SHP77 treated with DMSO at 0.1 percent for 48 hours (cell line): ENCODE measurements at places on chromosomes 1 and 21.

DNA sequence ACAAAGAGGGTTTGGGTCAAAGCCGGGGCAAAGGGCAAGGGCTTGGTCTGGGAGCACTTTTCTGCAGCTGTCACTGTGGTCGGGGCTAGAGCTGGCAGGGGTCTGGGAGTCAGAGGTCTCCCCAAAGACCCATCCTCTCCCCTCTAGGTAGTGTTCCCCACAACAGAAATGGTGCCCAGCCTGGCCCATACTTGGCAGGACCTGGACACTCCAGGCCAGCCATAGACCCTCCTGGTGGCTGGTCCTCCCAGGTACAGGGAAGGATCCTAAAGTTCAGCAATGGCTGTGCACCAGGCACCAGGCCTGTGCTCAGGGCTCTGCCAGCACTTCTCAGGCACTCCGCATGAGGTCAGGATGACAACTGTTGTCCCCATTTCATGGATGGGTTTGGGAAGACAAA is 11.0 kb downstream of the ESPN start:
- DNase-seq: no peak

GRCh38 chr1:92805216-92805615 is 20.3 kb upstream of the EVI5 start:
- DNase-seq: no peak

- DNase-seq: no peak
Measured at GRCh38 chr1:39361446-39361845, 130.0 kb upstream of the BMP8A start.

DNA sequence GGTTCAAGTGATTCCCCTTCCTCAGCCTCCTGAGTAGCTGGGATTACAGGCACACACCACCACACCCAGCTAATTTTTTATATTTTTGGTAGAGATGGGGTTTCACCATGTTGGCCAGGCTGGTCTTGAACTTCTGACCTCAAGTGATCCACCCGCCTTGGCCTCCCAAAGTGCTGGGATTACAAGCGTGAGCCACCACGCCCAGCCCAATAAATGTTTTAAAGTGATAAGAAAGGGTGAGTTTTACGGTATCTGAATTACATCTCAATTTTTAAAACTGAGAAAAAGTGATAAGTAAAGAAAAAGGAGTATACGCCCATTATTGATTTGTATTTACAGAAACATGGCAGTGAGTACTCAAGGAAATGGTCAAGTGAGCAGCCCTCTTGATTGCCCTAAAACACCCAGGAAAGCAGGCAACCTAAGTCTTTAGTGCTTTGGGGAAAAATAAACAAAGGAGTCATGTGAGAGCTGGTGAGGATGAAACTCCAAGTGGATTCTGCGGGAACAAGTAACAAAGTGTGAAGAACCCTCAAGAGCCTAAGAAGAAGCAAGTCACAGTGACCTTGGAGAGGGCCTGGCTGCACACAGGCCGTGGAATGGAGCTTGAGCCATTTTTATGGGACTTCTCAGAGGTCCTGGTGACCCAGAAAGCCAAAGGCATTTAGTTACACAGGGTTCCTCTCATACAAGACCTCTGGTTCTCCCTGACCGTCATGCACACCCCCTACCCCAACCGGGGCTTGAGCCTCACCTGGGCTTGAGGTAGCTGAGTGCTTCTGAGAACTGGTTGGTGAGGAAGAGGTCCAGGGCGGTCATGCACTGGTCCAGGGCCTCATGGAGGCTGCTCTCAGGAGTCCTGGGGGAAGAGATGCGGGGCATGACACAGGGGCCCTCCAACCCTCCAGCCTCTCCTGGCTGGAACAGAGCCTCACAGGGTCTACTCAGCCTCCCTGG is 9.1 kb downstream of the TTC39A start:
- no peak for DNase-seq

- no peak for DNase-seq
Measured at GRCh38 chr1:58848818-58849411, 65.1 kb upstream of the JUN start.

DNA sequence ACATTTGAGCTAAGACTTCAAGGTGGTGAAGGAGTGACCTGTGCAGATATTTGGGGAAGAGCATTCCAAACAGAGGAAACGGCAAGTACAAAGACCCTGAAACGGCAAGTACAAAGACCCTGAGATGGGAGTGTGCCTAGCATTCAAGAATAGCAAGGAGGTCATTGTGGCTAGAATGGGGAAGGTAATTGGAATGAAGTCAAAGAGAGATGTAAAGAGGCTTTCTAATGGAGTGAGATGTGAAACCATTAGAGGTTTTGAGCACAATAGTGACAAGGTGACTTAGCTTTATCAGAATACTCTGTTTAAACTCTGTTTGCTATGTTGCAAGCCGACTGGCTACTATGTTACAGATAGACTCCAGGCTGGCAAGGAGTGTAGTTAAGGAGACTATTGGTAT is 4.4 kb downstream of the CDC7 start:
- DNase-seq: no peak

DNA sequence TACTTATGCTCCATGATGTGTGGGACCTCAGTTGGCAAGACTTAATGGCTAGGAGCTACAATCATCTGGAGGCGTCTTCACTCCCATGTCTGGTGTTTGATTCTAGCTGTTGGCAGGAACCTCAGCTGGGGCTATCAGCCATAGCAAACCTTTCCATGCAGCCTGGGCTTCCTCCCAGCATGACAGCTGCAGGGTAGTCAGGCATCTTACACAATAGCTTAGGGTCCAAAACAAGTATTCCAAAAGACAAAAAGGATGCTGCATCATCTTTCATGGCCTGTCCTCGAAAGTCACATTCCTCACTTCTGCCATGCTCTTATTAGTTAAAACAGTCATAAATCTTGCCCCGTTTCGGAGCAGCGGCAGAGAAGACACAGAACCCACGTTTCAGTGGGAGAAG is 90.9 kb downstream of the LRRC8C start:
- no peak for DNase-seq

DNA sequence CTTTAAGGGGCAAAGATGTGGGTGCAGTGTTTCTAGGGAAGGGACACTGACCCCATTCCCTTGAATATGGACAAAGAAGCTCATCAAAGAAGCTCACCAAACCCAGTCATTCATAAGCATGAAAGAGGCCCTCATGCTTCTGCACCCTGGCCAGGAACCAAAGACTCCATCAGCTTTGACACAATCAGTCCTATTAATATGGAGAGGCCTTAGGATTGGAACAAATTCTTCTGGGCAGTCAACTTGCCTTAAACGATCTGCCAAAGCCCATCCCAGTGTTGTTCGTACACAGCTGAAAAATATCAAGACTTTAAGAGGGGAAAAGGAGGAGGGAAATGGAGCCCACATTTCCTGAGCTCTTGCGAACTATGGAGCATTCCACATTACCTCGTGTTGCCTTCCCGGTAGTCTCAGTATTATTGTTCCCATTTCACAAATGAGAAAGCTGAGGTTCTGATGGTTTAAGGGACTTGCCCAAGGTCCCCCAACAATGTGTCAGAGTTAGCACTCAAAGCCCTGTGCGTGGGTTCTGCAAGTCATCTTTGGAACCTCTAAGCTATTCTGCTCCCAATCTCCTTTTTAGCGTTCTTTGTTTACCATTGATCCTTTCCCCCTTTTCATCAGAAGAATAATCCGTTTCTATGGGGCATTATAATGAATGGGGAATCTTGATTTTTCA is 161.9 kb downstream of the ZBTB18 start:
- DNase-seq: no peak

DNA sequence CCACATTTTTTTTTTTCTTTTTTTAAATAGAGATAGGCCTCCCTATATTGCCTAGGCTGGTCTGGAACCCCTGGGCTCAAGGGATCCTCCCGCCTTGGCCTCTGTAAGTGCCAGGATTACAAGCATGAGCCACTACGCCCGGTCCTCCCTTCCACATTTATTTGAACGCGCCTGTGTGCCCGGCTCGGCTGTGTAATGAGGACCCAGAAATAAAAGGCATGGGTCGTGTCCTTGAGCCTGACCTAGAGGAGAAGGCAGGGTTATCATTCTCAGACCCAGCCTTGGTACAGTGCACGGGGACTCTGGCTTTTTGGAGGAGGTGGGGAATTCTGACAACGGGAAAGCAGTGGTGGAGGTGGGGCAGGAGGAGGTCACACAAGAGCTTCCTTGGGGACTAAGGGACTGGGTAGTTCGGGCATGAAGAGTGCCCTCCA is 841 bp downstream of the CENPF start:
- no peak for DNase-seq

DNA sequence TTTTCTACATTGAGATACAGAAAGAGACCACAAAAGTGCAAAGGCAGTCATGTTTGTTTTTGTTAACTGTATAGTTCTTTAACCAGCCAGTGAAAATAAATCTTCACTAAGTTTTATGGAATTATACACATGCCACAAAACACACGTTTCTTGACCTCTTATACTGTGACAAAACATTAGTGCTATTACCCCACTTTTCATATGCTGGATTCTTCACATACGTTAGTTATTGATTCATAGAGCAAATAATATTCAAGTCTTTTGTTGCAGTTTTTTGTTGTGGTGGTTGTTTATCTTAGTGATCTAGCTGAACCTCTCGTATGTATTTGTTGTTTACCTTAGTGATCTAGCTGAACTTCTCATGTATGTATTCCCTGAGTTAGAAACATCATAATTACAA is 28.0 kb downstream of the LYPLAL1 start:
- DNase-seq: no peak

- DNase-seq: no peak
Measured at GRCh38 chr1:55700359-55701130, 485.4 kb upstream of the USP24 start.

DNA sequence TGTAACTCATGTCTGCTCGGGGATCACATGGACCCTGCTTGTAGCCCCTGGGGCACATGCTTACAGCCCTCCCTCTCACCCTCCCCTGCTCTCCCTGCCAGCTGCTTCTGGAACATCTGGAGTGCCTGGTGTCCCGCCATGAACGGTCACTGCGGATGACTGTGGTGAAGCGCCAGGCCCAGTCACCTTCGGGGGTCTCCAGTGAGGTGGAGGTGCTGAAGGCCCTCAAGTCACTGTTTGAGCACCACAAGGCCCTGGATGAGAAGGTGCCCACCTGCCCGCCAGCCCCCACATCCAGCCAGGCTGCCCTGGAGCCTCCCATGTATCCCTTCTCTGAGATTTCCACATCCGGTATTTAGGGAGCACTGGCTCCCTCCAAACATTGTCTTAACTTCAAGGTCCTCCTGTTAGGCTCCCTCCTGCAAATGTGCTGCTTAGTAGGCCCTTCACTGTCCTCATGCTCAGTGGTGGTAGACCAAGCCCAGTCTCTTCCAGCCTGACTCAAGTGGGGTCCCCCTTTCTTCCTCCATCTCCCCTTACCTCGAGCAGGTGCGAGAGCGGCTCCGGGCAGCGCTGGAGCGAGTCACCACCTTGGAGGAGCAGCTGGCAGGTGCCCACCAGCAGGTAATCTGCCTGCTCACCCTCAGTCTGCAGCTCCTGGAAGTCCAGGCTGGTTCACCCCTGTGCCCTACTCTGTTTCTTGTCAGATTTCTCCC is 17.7 kb downstream of the PPFIA4 start:
- no peak for DNase-seq

DNA sequence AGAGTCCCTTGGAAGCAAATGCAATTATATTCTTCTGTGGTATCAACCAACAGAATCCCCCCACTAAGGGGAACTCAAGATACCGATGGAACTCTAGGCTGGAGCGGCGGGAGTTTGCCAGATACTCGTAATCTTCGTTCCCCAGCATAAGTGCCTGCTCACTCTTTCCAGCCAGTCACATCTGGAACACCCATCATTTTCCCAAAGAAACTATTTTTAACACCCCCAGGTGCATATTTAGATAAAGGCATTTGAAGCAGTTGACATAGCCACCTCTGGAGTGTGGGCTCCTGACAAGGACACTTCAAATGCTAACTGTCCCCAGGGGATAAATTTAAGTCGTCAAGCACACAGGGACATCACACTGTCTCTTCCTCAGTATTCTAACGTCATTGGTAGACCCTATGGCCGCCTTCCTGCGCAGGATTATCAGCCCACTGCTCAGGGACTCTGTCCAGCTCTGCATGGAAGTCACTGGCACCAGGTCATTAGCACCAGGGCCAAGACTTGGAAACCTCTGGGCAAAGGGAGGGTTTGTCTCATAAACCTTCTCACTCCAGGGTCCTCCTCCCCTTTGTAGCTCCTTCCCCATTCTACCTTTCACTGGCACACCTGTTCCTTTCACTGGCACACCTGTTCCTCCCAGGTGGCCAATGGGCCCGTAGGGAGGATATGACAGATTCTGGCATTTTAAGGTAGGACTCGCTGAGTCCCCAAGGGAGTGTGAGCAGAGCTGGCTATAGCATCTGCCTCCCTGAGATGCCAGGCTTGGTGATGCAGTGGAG is 48.8 kb downstream of the H3-3A start:
- DNase-seq: no peak

GRCh38 chr1:157153746-157154145 is 15.6 kb upstream of the ETV3 start:
- DNase-seq: no peak

GRCh38 chr1:209624558-209625549 is 27.4 kb downstream of the LAMB3 start:
- no peak for DNase-seq

DNA sequence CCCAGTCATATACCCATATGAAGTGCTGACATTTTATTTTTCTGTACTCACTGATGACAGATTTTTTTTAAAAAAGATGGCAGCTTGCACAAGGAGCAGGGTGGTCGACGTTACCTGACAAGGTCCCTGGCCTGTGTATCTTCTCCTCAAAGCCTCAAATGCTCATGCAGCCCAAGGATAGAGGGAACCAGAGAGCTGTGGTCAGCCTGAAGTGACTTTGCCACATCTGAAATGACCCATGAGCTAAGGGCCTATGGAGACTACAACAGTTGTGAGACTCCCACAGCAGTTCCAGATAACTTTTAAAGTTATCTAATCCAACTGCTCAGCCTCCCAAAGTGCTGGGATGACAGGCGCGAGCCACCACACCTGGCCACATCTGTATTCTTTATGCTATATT is 131.1 kb downstream of the GLUL start:
- no peak for DNase-seq

DNA sequence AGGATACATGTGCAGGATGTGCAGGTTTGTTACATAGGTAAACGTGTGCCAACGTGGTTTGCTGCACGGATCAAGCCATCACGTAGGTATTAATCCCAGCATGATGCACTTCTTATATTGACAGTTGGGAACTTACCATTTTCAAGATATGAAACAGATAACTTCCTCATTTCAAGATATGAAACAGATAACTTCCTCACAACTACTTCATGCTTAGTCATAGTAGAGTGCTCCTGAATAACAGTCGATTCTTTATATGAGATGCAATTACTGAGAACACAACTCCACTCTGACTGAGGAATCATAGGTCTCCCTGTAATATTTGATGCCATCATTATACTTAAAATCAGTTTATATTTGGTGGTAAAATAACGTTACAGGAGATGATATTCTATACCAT is 1124.3 kb downstream of the AMY1C start:
- no peak for DNase-seq
